Astrocyte (in vitro differentiated cells and primary cell): ENCODE measurements at places on chromosomes 1 and 21.

DNA sequence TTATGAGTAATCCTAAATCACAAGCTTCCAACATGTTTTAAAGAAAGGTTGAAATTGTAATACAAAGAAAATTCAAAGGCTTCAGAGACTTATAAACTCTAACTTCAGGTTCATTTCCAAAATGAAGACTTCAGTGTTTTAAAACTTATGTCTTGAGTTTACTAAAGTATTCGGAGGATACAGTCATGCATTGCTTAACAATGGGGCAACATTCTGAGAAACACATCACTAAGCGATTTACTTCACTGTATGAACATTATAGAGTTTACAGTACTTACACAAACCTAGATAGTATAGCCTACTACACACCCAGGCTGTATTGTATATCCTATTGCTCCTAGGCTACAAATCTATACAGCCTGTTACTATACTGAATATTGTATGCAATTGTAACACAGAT lies 38.3 kb downstream of the CEP170 start:
- no peak overlapping the region for H3K4me3 ChIP-seq
- peaks cover 20% of the 10 kb centered on the region for H3K4me1 ChIP-seq

- DNase-seq = no peak
- no peaks in the 10 kb centered on the region for H3K27me3 ChIP-seq
- H3K27ac ChIP-seq = no peak overlapping the region
- no peak overlapping the region for H3K4me3 ChIP-seq
Observed at GRCh38 chr1:60448850-60449249, 375.3 kb upstream of the C1orf87 start.

GRCh38 chr1:30461640-30462039 lies 261.7 kb downstream of the MATN1 start:
- no peak overlapping the region for H3K4me3 ChIP-seq
- H3K4me1 ChIP-seq = no peaks in the 10 kb centered on the region
- no peaks in the 10 kb centered on the region for H3K27me3 ChIP-seq
- no peak for DNase-seq
- H3K27ac ChIP-seq = no peak overlapping the region
- no peaks in the 10 kb centered on the region for H3K36me3 ChIP-seq

DNA sequence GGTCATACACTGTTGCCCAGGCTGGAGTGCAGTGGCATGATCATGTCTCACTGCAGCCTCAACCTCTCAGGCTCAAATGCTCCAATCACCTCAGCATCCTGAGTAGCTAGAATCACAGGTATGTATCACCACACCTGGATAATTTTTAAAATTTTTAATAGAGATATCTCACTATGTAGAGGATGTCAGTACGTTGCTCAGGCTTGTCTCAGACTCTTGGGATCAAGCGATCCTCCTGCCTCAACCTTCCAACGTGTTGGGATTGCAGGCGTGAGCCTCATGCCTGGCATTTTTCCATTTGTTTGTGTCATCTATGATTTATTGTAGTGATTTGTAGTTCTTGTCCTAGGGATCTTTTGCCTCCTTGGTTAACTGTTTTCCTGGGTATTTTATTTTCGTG lies 985.2 kb upstream of the B3GALT2 start:
- DNase-seq = no peak
- no peaks in the 10 kb centered on the region for H3K27me3 ChIP-seq
- peaks cover 4% of the 10 kb centered on the region for H3K4me1 ChIP-seq

GRCh38 chr1:108316545-108316944 lies 72.7 kb upstream of the NBPF4 start:
- no peak overlapping the region for H3K4me3 ChIP-seq
- H3K27me3 ChIP-seq = peaks cover 3% of the 10 kb centered on the region
- H3K4me1 ChIP-seq = no peaks in the 10 kb centered on the region
- H3K27ac ChIP-seq = no peak overlapping the region
- no peaks in the 10 kb centered on the region for H3K36me3 ChIP-seq

DNA sequence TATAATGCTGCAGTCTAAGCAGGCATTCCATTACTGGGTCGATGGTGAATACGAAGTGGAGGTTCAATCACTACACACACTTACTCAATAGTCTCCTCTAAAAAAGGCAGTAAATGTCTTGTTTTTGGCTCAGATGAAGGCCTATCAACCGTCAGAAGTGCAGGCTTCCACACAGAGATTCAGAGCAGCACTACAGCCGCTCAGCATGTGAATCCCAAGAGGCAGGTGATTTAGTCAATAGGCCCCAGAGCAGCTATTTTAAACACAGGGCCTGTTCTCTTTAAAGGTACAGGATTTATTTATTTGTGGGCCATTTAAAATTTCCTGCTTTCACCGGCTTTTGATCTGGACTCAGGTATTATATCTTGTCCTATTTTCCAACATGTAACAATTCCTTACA lies 293.7 kb downstream of the RGS7 start:
- H3K27ac ChIP-seq = no peak overlapping the region
- DNase-seq = no peak
- no peak overlapping the region for H3K4me3 ChIP-seq
- no peaks in the 10 kb centered on the region for H3K36me3 ChIP-seq

GRCh38 chr1:234295068-234295467 lies 78.2 kb upstream of the COA6 start:
- no peak for DNase-seq
- peaks cover under 1% of the 10 kb centered on the region for H3K4me1 ChIP-seq
- no peaks in the 10 kb centered on the region for H3K36me3 ChIP-seq
- no peak overlapping the region for H3K4me3 ChIP-seq

GRCh38 chr1:198212126-198212525 lies 55.3 kb downstream of the NEK7 start:
- no peaks in the 10 kb centered on the region for H3K27me3 ChIP-seq
- peaks cover 9% of the 10 kb centered on the region for H3K4me1 ChIP-seq
- no peak for DNase-seq
- H3K36me3 ChIP-seq = peaks cover 10% of the 10 kb centered on the region
- no peak overlapping the region for H3K4me3 ChIP-seq

GRCh38 chr21:35940074-35940927 lies 120.0 kb downstream of the SETD4 start:
- H3K27ac ChIP-seq = no peak overlapping the region
- H3K27me3 ChIP-seq = no peaks in the 10 kb centered on the region
- no peak overlapping the region for H3K4me3 ChIP-seq
- peak; percentile 60 for DNase-seq
- no peaks in the 10 kb centered on the region for H3K4me1 ChIP-seq

GRCh38 chr1:154476791-154477190 lies 25.2 kb upstream of the TDRD10 start:
- H3K4me1 ChIP-seq = peaks cover 6% of the 10 kb centered on the region
- no peak for DNase-seq

DNA sequence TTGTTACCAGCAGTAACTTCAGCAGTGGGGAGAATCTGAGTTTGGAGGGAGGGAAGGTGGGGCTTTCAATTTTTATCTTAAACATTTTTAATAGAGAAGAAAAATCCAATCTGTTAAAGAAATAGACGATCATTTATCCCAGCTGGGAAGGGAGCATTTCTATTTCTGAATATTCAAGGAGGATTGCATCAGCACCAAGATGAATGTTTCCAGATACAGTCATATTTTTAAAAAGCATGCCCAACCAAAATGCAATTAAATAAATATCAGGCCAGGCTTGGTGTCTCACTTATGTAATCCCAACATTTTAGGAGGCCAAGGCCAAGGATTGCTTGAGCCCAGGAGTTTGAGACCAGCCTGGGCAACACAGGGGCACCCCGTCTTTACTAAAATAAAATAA lies 1.7 kb upstream of the ATP1A4 start:
- H3K27me3 ChIP-seq = no peaks in the 10 kb centered on the region
- no peak overlapping the region for H3K4me3 ChIP-seq
- no peaks in the 10 kb centered on the region for H3K4me1 ChIP-seq
- no peak for DNase-seq

DNA sequence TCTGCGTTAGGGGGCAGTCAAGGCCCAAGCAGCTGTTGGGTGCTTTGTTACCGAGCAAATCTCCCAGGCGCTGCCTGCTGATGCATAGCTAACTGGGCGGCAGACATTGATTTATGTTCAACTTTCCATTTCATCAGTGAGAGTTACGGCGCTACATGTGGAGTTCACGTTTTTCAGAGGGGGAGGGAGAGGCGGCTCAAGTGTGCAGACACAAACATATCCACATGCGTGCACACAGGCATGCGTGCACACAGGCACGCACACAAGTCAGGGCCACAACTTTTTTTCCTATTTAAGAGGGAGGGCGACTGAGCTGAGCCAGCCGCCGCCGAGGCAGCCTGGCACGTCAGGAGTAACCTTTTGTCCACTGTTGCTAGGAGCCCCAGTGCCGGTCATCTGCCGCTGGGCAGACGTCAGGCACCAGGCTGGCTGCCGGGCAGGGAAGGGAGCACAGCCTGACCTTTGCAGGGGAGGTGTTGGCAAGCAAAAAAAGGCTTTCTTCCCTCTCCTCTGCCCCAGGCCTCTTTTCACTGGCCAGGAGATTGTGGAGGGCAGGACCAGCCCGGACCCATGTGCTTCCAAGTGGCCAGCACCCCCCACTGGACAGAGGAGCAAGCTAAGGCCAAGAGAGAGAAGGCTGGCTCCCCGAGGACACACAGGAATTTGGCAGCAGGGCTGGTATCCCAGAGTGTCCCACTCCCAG lies 73.3 kb downstream of the MRPL37 start:
- H3K27me3 ChIP-seq = no peaks in the 10 kb centered on the region
- DNase-seq = peak; percentile 90
- no peaks in the 10 kb centered on the region for H3K36me3 ChIP-seq
- H3K4me3 ChIP-seq = peak overlapping the region; percentile 0
- peak overlapping the region; percentile 56 for H3K27ac ChIP-seq

DNA sequence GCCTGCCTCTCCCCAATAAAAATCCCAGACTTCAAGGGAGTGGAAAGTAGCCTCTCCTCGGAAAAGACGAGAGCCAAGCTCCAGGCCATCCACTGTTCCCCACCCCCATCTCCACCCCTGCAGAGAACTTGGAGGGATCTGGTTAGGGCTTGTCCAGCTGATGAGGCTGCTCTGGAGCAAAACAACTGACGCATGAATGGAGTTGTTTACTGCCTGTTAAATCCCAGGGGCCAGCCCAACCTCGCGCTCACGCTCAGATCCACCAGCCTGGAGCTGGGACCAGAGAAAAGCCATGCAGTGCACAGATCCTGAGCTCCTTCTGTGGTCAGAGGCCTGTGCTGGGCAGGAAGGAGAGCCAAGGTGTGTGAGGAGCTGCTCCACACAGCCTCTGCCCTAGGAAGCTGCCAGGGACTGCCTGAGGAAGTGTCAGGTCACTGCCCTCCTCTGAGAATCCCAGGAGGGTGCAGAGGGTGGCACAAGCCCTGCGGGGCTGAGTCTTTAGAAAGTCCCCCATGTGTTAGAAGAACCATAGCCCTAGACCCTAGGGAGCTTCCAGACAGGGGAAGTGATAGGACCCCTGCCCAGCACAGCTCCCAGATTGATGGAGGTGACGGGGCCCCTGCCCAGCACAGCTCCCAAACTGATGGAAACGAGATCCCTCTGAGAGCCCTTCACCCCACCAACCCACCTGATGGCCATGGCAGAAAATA lies 109.0 kb upstream of the IPO9 start:
- peak overlapping the region; percentile 68 for H3K27ac ChIP-seq
- peak; percentile 59 for DNase-seq
- H3K36me3 ChIP-seq = peaks cover 35% of the 10 kb centered on the region
- H3K4me3 ChIP-seq = no peak overlapping the region
- peaks cover 60% of the 10 kb centered on the region for H3K4me1 ChIP-seq

DNA sequence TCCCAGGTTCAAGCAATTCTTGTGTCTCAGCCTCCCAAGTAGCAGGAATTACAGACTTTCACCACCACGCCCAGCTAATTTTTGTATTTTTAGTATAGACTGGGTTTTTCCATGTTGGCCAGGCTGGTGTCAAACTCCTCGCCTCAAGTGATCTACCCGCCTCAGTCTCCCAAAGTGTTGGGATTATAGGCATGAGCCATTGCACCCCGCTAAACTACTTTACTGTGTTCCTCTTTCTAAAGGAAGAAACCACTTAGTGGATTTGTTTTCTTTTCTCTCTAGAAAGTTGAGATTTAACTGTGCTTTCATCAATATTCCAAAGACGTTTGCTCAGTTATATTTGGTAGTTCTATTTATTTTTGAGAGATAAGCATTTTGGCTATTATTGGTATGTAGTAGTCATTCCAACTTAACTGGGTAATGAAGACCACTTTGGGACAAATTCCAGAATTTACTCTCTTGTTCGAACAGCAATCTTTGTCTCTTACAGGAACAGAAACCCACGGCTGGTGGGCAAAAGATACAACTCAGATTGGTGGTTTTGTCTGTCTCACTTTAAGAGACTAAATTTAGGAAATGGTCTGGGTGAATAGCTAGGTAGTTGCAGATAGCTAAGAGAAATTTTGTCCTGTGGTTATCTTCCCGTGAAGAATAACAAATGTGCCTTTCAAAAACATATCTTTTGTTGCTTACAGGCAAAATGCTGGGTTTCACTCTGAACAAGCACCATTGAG lies 103.5 kb upstream of the CD55 start:
- H3K27me3 ChIP-seq = no peaks in the 10 kb centered on the region
- H3K4me1 ChIP-seq = no peaks in the 10 kb centered on the region
- no peaks in the 10 kb centered on the region for H3K36me3 ChIP-seq

- no peak for DNase-seq
- no peaks in the 10 kb centered on the region for H3K4me1 ChIP-seq
- no peak within 1 kb of the TSS for H3K4me3 ChIP-seq
- H3K27ac ChIP-seq = no peak within 1 kb of the TSS
Observed at GRCh38 chr1:146021622-146022402, at the start of gene HJV. Gene HJV (minus strand): TSS chr1:146021735. CDS start chr1:146020231, 1,504 bp downstream.

DNA sequence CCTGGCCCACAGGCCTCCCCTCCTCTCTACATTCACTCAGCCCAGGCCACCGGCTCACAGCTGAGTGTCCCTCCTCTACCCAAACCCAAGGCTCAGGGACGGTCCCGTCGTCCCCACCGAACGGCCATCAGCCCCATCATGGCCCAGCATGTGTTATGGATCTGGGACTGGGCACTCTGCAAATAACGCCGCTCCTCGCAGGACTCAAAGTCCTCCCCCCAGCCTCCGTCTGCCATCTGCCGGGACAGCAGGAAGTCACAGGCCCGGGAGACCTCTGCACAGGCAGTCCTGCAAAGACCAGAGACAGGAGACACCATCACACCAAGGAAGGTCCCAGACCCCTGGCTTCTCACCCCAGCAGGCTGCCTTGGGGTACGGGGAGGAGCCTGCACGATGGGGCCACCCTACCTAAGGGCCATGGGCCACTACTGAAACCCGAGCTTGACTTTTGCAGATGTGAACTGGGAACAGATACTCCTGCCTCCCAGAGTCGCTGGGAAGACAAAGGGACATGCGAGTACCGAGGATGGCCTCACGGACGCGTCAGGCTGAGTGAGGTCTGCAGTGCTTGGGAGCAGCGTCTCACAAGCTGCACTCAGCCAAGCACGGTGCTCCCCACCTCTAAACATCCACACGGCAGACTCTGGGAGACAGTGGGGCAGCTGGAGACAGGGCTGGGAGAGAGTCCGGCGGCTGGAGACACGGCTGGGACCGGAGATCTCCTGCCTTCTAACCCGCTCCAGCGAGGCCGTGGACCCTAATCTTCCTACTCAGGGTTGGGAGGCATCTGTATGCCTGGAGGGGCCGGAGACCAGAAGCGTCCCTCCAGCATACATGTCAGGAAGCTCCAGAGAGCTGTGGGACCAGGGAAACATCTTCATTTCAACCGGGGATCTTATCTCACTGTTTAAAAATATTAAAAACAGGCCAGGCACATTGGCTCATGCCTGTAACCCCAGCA lies 10.4 kb upstream of the SPATC1L start:
- peaks cover 15% of the 10 kb centered on the region for H3K4me1 ChIP-seq
- no peak for DNase-seq
- no peaks in the 10 kb centered on the region for H3K27me3 ChIP-seq

GRCh38 chr1:55559161-55559611 lies 344.0 kb upstream of the USP24 start:
- H3K4me1 ChIP-seq = no peaks in the 10 kb centered on the region
- H3K4me3 ChIP-seq = no peak overlapping the region
- H3K36me3 ChIP-seq = no peaks in the 10 kb centered on the region
- H3K27me3 ChIP-seq = no peaks in the 10 kb centered on the region

GRCh38 chr1:53278298-53278725 lies 40.0 kb upstream of the MAGOH start:
- no peaks in the 10 kb centered on the region for H3K27me3 ChIP-seq
- H3K4me1 ChIP-seq = no peaks in the 10 kb centered on the region
- no peaks in the 10 kb centered on the region for H3K36me3 ChIP-seq
- no peak overlapping the region for H3K4me3 ChIP-seq
